Endodermal cell (in vitro differentiated cells): ENCODE measurements at places on chromosomes 13 and 19. TPM values are rescaled to one million over a fixed set of nuclear protein-coding genes. Genes with fewer than 3 reads are reported as not detected.

Gene GDF15
- total RNA-seq = 2.2 to 7.6 TPM (median 2.4 TPM) in 3 replicates

Gene TUBA3C
- not detected in 2 replicates for total RNA-seq

Gene NOVA2
- total RNA-seq = 0.64 and 1.0 TPM in 2 replicates

Gene KLK15
- total RNA-seq = not detected in 3 replicates

Gene TMEM145
- 0.38 to 12.8 TPM (median 1.0 TPM) in 3 replicates for total RNA-seq

DNA sequence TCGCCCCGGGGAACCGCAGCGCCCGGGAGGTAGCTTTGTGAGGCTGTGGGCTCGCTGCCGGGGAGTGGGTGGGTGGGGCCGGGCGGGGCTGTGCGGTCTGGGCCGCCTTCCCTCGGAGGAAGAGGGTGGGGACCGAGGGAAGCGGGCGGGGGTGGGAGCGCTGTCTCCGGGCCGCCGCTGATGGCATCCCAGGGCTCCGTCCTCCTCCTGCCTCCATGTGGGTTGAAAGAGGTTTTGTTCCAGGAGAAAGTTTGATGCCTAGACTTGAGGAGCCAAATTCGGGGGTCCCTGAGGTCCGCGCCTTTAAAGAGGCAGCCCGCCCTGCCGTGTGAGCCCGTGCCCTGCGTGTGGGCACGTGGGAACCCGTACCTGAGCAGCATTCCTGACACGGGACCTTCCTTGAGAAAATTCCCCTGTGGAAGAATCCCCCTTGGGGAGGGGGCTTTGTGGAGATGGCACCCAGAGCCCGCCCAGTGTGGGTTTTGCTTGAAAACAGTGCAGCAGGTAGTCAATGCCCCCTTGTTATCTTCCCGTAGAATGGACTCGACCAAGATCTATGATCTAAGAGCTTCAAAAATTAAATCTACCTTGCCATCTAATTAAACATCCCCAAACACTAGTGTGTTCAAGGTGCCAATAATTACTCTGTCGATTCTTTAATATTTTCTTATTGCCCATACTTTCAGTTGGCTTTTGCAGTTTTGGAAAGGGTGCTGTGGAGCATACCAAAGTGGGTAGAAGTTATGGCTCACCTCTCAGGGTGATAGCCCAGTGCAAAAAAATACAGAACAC is 107.8 kb downstream of the RXFP2 start:
- DNase-seq = no peak

- no peak for DNase-seq
Measured at GRCh38 chr13:67726979-67727378, 496.8 kb upstream of the PCDH9 start.

DNA sequence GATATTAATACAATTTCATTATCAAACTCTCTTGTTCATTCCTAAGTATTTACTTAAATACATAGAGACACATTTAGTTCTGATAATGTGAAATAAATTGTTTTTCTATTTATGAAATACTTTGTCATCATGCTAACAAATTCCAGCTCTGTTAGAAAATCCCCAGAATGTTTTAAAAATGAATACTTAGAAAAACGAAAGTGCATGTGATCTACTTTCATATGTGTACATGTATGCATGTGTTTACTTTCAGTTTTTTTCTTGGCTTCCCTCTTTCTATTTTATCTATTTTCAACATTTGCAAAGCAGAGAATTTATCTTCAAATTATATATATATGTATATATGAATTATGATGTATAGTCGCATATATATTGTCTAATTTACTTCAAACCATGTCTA is 1110.0 kb upstream of the PCDH20 start:
- no peak for DNase-seq
